ENCODE measurements at places on chromosomes 2 and 18.

GRCh38 chr2:207600231-207600630 is 25.0 kb downstream of the METTL21A start:
- DNase-seq, result no peak

DNA sequence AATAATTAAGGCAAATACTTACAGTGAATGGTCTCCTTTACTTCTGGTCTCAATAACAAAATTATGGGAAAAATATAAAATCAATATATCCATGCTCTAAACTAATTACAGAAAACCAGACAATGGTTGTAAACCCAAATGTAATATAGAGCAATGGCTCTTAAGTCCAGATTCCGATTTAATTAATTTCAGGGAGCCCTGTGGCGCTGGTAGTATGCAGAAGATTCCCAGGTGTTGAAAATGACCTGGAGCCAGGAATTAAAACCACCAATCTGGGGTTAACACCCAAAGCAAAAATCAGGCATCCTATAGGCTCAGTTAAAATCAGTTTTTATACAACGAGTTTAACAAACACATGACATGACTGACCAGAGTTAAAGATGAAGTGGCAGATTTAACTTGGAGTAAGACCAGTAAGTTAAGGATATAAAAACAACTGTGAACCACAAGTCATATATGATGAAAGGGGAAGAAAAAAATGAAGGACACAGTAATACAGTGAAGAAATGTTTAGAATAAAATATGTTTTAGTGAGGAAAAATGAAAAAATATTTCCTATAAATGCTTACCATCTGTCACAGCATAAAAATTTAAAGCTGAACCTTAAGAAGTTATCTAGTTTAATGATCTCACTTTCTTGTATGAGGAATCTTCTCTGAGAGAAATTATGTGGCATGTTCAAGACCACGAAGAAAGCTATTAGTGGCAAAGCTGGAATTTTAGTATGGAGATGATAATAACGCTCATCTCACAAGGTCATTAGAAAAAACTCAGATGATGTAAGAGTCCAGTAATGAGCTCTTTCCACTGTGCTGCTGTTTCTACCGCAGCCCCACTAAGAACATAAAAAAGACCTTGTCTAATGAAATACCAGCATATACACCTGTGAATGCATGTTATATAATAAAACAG is 45.8 kb upstream of the FLACC1 start:
- DNase-seq, result no peak

DNA sequence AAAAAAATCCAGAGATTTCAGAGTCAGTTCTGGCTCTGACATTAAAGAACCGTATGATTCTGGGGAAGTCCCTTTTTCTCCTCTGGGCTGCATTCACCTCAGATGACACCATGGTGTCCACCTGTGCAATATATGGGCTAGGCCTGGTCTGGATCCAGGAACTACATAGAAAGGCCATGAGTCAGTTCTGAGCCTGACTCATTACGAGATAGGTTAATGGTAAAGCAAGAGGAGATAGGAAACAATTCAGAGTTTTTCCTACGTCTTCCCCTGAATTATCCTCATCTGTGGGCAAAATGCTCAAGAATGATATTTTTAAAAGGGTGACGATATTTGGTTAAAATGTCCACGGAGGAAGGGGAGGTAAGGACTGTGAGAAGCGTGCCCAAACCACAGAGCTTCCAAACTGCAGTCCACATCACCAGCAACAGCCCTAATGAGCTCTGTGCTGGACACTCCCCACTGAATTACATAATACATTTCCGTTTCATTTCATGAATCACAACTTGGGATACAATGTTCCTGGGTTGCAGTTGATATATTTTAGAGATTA is 180.1 kb upstream of the OSR1 start:
- no peak for DNase-seq

GRCh38 chr2:111160758-111161157 is 40.0 kb downstream of the BCL2L11 start:
- DNase-seq, result no peak

Data from activated CD4-positive, CD25-positive, alpha-beta regulatory T cell treated with anti-CD3 and anti-CD28 coated beads, Interleukin-2, amount 50 U/mL, for 72 hours (primary cell).